Naive thymus-derived CD4-positive, alpha-beta T cell (primary cell): ENCODE measurements at places on chromosomes 12 and 14. TPM values are rescaled to one million over a fixed set of nuclear protein-coding genes. Genes with fewer than 3 reads are reported as not detected.

GRCh38 chr14:95540236-95540855 is 5.5 kb downstream of the GLRX5 start:
- DNase-seq: no peak

- no peak for DNase-seq
Observed at GRCh38 chr14:98210045-98210672, 1061.8 kb downstream of the BCL11B start.

DNA sequence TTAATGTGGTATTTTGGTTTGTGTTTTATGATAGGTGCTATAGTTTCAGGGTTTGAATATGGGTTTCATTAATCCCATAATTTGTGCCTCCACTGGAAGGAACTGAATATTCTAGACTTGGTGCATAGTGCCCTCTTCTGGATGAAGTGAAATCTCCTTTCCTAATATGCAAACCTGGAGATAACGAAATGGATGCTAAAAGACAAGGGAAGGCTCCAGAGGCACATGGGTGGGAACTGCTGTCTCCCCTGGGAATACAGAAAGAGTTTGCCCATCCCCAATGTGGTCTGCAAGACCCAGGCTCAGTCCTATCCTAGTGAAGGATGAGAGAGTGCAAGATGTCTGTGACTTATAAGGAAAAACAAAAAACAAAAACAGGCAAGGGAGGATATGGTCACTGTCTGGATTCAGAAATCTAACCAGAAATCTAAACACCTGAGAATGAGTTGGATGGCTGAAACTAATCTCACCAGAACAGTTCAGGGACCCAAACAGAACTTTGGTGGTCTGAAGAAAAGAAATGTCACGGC is 142.3 kb upstream of the TMPO start:
- no peak for DNase-seq

DNA sequence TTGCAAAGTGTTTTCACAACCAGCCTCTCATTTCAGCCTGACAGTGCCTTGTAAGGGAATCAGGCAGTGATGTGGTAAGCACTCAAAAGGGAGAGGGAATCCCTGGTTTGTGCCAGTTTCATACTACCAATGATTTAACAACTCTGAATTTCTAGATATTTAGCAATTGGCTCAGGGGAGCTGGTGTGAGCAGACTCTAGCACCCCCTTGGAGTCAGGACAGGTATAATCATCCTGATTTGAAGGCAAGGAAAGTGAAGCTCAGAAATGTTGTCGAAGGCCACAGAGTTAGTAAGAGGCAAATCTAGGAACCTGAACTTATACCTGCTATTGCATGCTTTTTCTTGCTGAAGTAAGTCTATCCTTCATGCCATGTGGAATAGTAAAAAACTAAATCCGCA is 63.1 kb upstream of the DACT1 start:
- no peak for DNase-seq

- no peak for DNase-seq
Observed at GRCh38 chr14:72621387-72622065, 272.4 kb downstream of the DPF3 start.

- DNase-seq: no peak
Observed at GRCh38 chr12:74747305-74747704, 209.7 kb downstream of the ATXN7L3B start.

- DNase-seq: no peak
Observed at GRCh38 chr12:9721394-9722092, 11.4 kb downstream of the CLECL1 start.

DNA sequence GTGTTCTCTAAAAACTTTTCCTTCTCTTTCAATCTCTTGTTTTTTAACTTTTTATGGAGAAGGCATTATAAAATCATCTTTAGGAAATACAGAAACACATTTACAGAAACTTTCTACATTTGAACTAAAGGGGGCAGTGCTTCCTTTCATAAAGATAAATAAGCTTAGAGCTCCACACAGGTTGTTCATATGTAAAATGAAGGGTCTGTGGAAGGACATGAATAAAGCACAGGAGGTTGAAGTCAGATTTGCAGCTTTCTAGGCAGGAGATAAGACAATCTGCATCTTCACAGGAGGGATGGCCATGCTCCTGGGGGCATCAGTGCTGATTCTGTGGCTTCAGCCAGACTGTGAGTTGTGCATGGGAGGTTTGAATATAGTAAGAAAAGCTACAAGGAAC is 426.0 kb downstream of the DAD1 start:
- no peak for DNase-seq

GRCh38 chr12:32542428-32543229 is 136.5 kb upstream of the DNM1L start:
- DNase-seq: no peak

GRCh38 chr12:28097221-28097620 is 93.0 kb upstream of the CCDC91 start:
- DNase-seq: no peak

- DNase-seq: no peak
Observed at GRCh38 chr12:80589077-80589476, 118.4 kb upstream of the MYF6 start.

GRCh38 chr14:77082356-77082755 is 15.7 kb upstream of the CIPC start:
- no peak for DNase-seq

- DNase-seq: no peak
Observed at GRCh38 chr14:96423446-96424108, 31.6 kb downstream of the AK7 start.

Gene GLRX5
- 55.2 TPM for polyA plus RNA-seq

Gene SPIC
- not detected for polyA plus RNA-seq

Gene TAS2R19
- 0.24 TPM for polyA plus RNA-seq

Gene KLRD1
- 0.68 TPM for polyA plus RNA-seq

Gene OR4E2
- polyA plus RNA-seq: not detected
